ENCODE measurements at places on chromosomes 1 and 21. TPM values are rescaled to one million over a fixed set of nuclear protein-coding genes. Genes with fewer than 3 reads are reported as not detected.

DNA sequence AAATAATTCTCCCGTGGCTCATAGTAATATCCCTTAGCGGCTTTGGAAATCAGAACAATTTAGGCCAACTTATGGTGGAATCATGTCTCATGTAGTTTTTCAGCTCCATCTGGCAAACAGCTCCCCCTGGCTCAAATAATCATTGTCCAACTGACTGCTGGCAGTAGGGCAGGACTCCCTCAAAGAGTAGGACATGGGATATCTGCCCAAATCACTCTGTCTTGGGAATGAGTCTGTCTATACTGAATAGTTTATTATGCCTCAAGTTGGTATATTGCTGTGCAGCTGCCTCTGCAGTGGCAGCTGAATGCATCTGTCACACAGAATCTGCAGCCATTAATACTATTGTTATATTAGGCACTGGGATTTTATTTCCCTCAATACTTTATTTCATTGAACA lies 255.7 kb downstream of the COL11A1 start:
- no peak for DNase-seq

The OR14K1 gene
- total RNA-seq, result not detected

DNA sequence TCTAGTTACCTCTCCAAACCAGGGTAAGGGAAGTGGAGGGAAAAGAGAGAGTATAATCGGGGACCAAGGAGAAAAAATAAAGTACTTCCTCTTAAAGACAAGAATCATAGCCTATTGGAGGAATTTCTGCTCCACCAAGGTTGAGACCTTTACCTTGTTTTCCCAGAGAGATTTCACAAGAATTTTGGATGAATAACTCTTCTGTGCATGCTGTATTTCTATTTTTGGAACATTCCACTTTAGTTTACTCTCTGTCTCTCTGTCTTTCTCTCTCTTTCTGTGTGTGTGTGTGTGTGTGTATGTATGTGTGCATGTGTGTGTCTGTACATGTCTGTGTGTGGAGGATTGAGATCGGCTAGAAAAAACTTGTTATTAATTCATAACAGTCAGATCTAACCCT lies 318.4 kb upstream of the RGS18 start:
- no peak for DNase-seq

GRCh38 chr1:65527190-65527589 lies 106.7 kb downstream of the LEPR start:
- DNase-seq, result no peak

The S100A11 gene
- total RNA-seq, result 195 TPM

The GBP7 gene
- not detected for total RNA-seq

DNA sequence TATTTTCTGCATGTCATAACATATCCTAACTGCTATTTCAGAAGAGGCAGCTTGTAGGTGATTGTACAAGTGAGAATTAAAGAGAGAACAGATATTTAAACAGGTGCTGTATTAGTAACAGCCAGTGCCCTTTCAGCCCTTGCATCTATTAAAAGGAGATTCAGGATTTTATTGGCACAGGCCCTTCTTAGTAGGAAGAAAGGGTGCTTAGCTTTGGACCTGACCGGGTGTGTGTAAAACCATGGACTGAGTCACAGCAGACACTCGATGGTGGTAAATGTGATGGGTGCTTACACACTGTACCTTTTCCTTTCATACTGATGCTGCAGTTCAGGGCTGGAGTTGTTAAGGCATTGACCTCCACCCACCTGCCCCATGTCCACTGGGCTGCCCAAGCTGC lies 12.7 kb upstream of the CD101 start:
- DNase-seq, result no peak

- no peak for DNase-seq
Measured at GRCh38 chr1:87194271-87194774, 134.4 kb upstream of the LMO4 start.

The UTP25 gene
- 4.4 TPM for total RNA-seq

The CD1B gene
- not detected for total RNA-seq

- no peak for DNase-seq
Measured at GRCh38 chr1:24707687-24708086, 37.6 kb upstream of the CLIC4 start.

The CLDN17 gene
- total RNA-seq, result not detected

GRCh38 chr1:1299686-1300351 lies 7.9 kb downstream of the ACAP3 start:
- DNase-seq, result no peak

DNA sequence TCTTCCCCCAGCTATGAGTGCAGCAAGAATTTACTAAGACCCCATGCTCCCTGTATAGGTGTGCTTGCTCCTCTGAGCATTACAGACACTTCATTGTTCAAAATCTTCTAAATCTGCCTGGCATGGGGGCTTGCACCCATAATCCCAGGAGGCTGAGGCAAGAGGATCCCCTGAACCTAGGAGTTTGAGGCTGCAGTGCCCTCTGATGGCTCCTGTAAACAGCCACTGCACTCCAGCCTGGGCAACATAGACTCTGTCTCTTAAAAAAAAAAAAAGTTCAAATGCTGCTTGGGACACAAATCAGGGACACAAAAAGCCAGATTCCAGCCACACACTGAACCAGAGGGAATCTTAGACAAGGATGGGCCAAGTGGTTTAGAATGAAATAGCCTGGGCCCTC lies 3.4 kb upstream of the ACOT7 start:
- DNase-seq, result no peak
